ENCODE measurements at places on chromosomes 11 and 22.

DNA sequence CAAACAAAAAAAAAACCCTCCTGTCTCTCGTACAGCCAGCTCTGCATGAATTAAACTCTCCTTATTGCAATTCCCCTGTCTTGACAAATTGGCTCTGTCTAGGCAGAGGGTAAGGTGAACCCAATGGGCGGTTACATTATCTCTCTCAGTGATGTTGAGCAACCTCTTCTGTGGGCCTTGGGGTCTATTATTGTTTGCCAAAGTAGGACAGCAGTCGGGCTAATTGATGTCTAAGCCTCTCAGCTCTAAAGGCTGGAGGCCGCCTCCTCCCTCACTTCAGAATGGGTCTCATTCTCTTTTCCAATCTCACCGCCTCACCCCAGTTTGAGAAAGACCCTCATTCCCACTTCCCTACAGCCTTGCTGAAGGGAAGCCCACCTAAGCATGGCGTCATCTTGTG, 1.3 kb upstream of the SLC25A45 start:
- DNase-seq: no peak

GRCh38 chr11:40921246-40921645, 538.2 kb downstream of the LRRC4C start:
- no peak for DNase-seq

- peak; percentile 73 for DNase-seq
These were observed 669 bp downstream of the CDC42EP2 start for GRCh38 chr11:65315204-65315865.

GRCh38 chr11:128802358-128802981, 64.6 kb downstream of the KCNJ1 start:
- DNase-seq: no peak

DNA sequence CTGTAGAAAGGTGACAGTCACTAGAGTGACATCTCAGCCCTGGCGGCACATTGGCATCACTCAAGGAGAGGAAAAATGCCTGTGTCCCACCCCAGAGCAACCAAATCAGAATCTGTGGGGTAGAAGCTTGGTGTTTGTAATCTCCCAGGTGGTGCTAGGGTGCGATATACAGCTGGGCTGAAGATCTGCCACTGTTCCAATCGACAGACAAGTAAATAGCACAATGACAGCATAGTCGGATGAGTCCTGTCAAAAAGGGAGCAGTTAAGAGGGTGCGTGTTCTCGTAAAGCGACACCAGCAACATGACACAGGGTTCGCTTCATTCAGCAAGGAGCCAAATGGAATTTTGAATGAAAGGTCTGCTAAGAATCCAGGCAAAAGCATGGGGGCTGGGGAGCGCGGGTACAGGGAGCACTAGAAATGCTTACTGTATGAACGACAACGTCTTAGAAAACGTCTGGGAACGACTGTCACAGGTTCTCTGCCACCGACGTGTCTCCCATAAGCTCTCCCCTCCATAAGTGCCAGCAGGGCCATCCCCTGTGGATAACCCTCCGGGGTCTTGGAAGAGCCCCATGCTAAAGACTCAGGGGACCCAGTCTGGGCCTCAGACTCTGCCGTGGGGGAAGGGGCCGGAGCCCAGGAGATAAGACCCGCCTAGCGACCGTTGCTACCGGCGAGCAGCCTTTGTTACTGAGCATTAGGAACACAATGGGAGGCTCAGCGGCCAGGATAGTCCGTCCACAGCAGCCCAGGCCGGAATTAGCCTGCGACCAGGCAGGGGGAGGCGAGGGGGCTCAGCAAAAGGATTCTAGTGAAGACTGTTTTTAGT, 20.8 kb downstream of the ADA2 start:
- DNase-seq: no peak

GRCh38 chr11:33387996-33388395, 130.8 kb downstream of the HIPK3 start:
- no peak for DNase-seq

- no peak for DNase-seq
These were observed 801.4 kb downstream of the FAM181B start for GRCh38 chr11:81932303-81932702.

- DNase-seq: no peak
These were observed 3.3 kb downstream of the PLEKHA7 start for GRCh38 chr11:17010851-17011420.

DNA sequence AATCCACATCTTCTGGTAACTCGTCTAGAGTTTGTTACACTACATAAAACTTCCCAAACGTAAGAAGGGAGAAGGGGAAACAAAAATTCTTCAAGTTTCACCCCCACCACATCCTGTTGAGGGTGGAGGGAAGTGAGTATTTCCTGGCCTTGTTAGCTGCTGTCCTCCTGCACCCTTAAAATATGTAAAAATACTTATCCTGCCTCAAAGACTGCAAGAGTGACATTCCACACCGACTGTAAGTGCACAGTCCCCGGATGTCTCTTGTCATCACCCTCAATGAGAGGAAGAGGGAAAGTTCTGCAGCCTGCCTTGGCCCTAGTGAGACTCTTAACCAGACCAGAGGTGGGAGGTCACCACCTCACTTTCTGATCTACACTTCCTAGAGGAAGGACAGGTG, 3.3 kb downstream of the TMEM121B start:
- no peak for DNase-seq

- DNase-seq: no peak
These were observed 27.5 kb upstream of the CABP7 start for GRCh38 chr22:29692327-29692640.

DNA sequence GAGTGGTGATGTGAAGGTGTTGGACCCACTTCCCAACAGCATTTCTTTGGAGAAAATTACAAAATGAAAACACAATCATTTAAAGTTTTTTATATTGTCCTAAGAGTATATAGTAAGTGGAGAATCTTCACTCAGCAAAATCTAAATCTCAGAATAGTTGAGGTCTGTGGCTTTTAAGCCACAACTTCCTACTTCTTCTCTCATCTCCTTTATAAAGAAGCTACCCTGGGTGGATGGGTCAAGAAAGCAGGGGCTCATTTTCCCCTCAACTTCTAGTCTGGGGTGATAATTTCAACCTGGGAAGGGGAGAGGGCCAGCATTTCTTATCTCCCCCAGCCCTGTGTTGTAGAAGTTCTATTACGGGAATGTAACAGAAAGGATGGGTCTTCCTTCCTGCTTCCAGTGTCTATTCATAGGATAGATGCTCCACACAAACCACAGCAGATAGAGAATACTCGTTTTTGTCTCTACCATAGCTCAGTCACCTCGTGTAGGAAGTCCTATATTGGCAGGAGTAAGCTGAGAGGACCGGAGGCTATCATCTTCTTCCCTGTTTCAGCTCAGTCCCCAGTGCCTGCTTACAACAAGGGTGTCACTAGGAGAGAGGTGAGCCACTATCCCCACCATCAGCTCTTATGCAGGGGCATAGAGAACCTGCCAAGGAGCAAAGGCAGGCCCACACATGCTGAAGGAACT, 341.5 kb downstream of the CASP12 start:
- DNase-seq: no peak

GRCh38 chr11:79942090-79942489, 501.3 kb upstream of the TENM4 start:
- no peak for DNase-seq

GRCh38 chr11:88050247-88050646, 125.0 kb downstream of the RAB38 start:
- DNase-seq: no peak

DNA sequence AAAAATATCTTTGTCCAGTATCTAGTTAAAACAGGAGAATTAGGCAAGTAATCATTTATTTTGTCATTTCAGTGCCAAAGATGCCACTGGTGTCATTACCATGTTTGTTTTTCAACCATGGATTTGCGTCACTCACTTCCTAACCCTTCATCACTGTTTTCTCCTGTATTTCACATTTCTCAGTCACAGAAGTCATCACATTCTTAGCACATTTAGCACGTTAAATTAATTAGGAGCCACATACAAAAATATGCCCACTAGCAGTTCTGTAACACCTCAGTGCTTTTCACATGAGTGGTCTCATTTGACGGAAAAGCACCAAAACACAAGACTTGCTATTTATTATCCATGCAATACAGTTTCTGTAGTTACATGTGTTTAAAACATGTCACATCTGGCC, 546.0 kb downstream of the METTL15 start:
- no peak for DNase-seq

DNA sequence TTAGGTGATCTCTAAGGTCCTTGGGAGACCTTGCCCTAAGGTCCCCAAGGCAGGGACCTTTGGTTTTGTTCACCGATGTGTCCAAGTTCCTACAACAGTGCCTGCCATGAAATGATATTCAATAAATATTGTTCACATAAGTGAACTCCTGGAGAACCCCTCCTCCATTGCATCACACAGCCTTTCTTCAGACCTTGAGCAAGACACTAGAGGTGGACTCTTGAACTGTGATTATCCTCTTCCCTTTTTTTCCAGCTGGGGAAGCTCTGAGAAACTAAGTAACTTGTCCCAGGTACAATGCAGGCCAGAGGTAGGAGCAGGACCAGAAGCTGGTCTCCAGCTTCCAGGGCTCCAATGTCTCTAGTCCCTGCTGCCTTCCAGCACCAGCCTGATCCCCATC, 76.6 kb upstream of the LMO1 start:
- no peak for DNase-seq

GRCh38 chr11:121389651-121390050, 62.5 kb upstream of the SORL1 start:
- DNase-seq: no peak

DNA sequence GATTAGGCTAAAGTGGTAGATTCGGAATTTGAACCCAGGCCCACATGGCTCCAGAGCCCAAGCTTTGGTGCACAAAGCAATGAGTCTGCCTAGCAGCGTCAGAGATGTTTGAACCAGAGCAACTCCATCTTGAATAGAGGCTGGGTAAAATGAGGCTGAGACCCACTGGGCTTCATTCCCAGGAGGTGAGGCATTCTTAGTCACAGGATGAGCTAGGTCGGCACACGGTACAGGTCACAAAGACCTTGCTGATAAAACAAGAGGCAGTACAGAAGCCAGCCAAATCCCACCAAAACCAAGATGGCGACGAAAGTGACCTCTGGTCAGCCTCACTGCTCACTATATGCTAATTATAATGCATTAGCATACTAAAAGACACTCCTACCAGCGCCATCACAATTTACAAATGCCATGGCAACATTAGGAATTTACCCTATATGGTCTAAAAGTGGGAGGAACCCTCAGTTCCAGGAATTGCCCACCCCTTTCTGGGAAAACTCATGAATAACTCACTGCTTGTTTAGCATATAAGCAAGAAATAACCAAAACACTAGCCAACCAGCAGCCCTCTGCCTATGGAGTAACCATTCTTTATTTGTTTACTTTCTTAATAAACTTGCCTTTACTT, 40.3 kb upstream of the DAGLA start:
- no peak for DNase-seq

DNA sequence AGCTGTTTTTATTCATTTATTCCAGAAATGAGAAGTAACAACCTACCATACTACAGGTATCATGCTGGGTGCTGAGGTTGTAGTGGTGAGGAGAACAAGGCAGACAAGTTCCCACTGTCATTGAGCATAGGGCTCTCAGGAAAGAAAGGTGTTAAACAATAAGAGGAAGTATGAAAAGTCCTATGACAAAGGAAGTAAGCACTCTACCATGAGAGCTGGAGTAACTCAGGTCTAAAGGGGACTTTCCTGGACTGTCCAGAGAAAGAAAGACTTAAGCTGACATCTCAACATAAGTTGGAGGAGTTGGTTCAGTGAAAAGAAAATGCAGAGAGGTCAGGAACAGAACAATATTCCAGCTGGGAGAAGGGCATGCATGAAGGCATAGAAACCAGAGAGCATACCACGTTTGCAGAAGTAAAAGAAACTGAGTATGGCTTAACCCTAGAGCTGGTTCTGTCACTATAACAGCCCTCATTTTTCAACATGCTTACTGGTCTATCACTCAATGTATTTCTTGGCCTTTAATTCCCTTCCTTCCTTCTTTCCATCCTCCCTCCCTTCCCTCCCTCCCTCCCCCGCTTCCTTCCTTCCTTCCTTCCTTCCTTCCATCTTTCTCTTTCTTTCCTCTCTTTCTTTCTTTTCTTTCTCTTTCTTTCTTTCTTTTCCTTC, 137.8 kb upstream of the BDNF start:
- DNase-seq: no peak

DNA sequence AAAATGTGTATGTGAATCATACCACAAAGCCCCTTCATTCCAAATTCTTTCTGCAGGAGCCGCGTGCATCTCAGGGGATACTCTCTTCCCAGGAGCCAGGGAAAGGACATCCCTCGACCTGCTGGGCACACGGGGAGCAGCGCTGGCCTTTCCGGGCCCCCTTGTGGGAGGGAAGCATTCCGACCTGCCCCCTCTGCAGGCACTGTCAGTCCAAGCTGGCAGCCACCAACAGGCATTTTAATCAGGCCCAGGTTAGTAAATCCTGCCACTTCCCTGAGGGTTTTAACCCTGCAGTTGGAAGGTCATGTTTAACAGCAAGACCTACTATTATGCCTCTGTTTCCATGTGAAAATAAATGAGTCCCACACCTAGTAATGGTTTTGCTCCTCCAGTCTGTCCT, 391.5 kb downstream of the SHANK2 start:
- no peak for DNase-seq

DNA sequence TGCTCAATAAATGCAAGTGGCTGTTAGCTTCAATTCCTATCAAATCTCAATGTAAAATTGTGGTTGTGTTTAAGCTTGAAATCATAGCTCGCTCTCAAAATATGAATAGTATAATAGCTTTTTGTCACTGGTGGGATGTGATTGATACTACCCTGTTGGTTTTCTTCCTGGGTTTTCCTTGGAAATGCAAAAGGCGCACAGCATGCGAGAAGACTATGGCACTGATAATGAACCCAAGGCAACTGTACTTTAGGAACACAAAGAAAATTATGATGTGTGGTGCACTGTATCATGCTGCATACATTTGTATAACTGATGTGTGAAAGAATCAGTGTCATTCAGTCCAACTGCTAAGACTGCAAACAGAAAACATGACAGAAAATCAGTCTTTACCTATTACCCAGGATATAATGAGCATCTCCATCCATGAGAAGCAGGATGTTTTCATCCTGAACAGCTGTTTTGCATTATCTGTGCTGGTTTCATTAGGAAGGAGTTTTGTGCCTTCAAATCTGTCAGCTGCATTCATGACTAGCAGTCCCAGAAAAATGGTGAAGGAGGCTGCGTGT, 101.2 kb downstream of the TRPC6 start:
- no peak for DNase-seq

GRCh38 chr11:113847111-113847510, 28.3 kb downstream of the USP28 start:
- no peak for DNase-seq

- DNase-seq: no peak
These were observed 2.0 kb downstream of the PLXNB2 start for GRCh38 chr22:50305393-50305922.

DNA sequence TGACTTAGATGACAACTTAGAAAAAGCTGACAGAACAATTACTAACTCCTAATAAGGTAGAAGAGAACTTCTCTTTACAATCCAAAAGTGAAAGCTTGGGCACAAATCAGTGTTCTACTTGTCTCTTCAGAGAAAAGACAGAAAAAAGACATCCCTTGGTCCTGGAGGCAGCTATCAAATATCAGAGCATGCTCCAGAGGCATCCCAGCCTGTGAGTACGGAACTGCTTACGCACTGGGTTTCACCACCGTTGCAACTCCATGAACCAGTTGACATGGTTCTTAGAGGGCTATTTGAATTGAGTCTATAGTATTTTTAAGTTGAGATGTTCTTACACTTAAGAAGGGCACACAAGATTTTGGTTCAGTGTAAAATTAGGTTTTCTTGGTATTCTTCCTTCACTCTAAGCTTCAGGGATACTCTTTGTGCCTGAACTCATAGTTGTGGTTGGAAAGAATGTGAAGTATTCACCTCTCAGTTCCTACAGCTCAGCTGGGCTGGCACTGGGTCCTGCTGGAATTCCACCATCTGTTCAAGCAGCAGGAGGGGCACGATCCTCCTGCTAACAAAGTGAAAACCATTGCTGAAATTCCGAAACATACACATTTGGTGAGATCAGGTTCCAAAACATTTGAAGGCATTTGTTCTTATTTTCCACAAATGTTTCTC, 6.3 kb downstream of the AKIP1 start:
- no peak for DNase-seq

Measured in right atrium auricular region (tissue), 2 donors.